ENCODE measurements at places on chromosomes 5 and 9.

GRCh38 chr5:180334751-180335613, 18.2 kb downstream of the GFPT2 start:
- no peak for DNase-seq

- no peak for DNase-seq
Observed at GRCh38 chr9:81844131-81844567, 84.1 kb upstream of the SPATA31D4 start.

- no peak for DNase-seq
Observed at GRCh38 chr5:1003296-1003937, 5.2 kb upstream of the NKD2 start.

GRCh38 chr5:15995341-15996052, 184.1 kb downstream of the MARCHF11 start:
- DNase-seq, result peak; percentile 36

- DNase-seq, result peak; percentile 52
Observed at GRCh38 chr9:4508907-4509589, 18.8 kb downstream of the SLC1A1 start.

DNA sequence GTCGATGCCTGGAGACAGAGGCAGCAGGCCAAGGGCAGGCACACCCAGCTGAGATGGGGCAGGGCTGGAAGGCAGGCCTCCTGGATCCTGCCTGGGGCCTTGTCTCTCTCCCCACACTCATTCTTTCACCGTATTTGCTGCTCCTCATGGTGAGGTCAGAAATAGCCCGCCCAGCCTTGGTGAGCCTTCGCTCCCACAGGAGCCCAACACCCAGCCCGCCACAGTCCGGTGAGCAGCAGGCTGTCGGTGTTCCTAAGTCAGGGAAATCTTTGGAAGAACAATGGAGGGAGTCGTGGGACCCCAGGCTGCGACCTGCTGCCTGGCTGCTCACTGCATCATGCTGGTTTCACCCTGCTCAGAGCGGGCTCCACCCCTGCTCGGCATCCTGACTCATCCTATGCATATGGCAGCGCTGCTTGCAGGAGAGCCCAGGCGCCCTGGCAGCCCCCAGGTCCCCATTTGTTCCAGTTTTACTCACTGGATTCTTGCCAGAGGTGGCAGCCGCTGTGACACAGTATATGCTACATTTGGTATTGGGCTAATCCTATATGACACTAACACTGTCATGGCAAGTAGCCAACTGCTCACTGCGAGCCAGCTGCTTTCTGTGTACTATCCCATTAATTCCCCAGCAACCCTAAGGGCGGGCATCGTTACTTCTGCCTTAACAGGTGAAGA, 53.2 kb upstream of the NCS1 start:
- no peak for DNase-seq

- no peak for DNase-seq
Observed at GRCh38 chr5:124865603-124866354, 119.3 kb upstream of the ZNF608 start.

- DNase-seq, result no peak
Observed at GRCh38 chr9:37899041-37899440, 4.9 kb downstream of the SLC25A51 start.

GRCh38 chr5:126499853-126500342, 76.7 kb downstream of the GRAMD2B start:
- no peak for DNase-seq

DNA sequence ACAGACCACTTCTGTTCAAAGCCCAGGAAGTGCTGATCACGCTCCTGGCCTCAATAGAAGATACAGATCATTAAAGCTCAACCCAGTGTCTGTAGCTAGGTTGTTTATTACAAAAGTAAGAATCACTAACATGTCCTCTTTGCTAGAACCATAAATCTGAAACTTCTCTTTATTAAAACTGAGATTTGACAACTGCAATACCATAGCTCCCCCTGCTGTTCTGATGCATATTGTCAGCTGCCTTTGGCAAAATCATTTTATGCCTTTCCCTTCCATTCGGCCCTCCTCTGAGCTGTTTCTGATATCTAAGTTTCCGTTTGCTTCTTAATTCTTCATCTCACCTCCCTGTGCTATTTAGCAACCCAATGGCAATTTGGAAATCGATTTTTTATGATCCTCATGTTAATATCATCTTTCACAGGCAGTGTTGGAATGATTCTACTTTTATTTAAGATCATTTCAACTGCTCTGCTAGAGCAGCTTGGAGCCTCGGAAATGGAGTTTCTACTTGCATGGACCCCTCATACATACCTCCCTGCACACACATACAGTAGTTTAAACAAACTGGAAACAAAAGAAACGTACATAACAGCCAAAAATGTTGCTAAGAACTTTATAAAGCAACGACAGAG, 998.8 kb downstream of the MAT2B start:
- DNase-seq, result peak; percentile 39

DNA sequence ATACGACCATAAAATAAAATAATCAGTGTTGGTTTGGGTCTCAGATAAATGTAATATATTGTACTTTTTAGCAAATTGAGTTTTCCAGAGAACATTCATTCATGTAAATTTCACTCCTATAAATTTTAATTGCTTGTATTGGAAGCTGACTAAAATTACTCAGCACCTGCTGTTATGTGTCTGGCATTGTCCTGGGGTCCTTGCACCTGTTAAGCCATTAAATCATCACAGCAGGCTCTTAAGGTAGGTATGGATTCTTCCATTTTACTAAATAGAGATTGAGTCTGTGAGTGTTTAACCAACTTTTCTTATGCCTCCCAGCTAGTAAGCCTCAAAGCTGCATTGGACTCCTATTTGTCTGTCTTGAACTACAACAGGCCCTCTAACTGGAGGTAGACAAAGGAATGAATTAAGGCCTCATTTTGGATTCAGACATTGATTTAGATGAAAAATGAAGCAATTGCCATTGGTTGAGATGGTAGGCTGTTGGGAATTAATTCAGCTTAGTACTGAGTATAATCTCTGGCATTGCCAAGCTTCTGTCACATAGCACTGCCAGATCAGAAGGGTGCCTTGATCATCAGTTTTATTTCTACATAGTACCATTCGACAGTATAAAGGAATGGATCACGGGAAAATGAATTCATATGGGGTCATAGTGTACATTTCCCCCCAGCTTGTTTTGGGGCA, 78.9 kb downstream of the PARP8 start:
- no peak for DNase-seq

- no peak for DNase-seq
Observed at GRCh38 chr9:131546336-131547084, 1.2 kb downstream of the PRRT1B start.

GRCh38 chr5:61327760-61328753, 4.0 kb upstream of the ZSWIM6 start:
- DNase-seq, result peak; percentile 65

GRCh38 chr9:8872802-8873201, 1073.2 kb upstream of the DMAC1 start:
- DNase-seq, result no peak

- no peak for DNase-seq
Observed at GRCh38 chr5:163460562-163461171, at the start of gene HMMR. TSS of gene HMMR (plus strand) at chr5:163460632. CDS start at chr5:163460693, 61 bp downstream.

- no peak for DNase-seq
Observed at GRCh38 chr5:53357439-53357838, 123.0 kb upstream of the FST start.

GRCh38 chr5:78720997-78721396, 72.4 kb upstream of the LHFPL2 start:
- no peak for DNase-seq

Measured in fibroblast of skin of left quadriceps (primary cell).